ENCODE measurements at places on chromosomes 13 and 19. TPM values are rescaled to one million over a fixed set of nuclear protein-coding genes. Genes with fewer than 3 reads are reported as not detected.

Gene ZSCAN5C
- not detected for total RNA-seq

Gene CNN1
- 0.98 TPM for total RNA-seq

Gene PIN1
- total RNA-seq = 31.6 TPM

Gene CGB8
- total RNA-seq = not detected

Gene COL4A2
- 12.4 TPM for total RNA-seq

Gene LYPD5
- not detected for total RNA-seq

Gene IGFL3
- total RNA-seq = not detected
